ENCODE measurements at places on chromosomes 1 and 21.

DNA sequence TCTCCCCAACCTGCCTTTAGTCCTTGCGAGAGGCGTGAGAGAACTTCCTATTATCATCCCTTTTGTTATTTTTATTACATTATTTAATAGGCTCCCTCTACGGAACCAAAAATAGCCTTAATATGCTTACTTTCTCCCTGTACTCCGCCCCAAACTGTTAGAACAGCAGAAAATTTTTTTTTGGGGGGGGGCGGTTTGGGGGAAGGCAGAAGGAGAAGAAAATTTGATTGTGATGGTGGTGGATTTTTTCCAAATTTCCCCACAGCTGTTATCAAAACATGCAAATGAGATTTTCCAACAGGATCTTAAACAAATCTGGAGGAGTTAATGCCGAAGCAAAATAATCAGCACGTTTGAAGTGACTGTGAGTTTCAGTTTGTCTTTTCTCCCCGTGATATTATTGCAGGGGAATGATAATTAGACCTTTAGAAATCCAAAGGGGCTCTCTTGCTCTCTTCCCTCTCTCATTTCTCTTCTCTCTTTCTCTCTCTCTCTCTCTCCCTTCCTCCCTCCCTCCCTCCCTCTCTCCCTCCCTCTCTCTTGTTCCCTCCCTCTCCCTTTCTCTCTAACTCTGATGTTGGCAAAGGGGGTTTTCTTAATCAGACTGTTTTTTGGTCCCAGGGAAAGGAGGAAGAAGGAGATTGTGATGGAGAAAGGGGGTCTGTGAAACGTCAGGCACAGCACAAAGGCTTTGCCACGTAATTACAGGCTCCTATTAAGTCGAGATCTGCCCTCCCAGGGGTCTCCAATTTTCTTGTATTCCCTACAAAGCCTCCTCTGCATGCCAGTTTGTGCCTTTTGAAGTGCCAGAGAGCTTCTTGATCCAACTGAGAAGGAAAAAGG lies 1.1 kb upstream of the PRRX1 start:
- no peak for DNase-seq

DNA sequence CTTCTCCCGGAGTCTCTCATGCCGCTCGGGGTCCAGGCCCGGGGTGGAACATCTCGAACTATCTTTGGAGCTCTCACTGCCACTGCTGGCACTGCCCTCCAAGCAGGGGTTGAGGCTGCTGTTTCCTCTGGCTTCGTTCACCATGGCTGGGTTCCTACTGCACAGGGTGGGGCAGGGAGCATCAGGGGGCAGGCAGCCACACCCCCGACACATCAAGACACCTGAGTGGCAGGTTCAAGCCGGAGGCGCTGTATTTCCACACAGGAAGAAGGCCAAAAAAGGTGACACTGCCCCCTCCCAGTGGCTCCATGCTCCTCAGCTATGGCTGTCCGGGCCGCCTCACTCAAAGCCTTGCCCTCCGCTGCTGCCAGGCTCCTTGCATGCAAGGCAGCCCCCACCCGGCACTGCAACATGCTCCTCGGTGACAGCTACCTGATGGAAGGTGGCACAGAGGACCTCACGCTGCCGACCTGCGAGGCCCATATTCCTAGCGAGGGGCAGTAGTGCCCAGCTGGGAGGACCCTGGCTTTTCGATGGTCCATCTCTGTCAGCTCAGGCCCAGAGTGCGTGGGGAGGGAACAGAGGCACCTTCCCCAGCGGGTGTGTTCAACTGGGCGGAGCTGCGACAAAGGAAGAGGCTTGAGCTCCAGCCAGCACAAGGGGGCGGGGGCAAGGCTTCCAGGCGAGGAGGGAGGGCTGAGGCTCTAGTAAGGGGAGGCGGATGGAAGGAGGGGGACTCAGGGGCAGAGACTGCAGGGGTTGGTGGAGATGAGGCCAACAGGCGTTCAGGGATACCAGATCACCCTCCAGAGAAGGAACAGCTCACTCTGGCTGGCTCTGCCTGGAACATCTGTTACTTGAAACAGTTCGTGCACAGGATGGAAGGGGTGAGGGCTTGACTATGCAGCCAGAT lies 2.5 kb downstream of the MTHFR start:
- DNase-seq: peak; percentile 85

GRCh38 chr1:44031252-44032169 lies at the start of gene SLC6A9:
TSS of gene SLC6A9 (minus strand) at chr1:44031462. CDS start at chr1:44024277, 7,185 bp downstream.
- no peak for DNase-seq

DNA sequence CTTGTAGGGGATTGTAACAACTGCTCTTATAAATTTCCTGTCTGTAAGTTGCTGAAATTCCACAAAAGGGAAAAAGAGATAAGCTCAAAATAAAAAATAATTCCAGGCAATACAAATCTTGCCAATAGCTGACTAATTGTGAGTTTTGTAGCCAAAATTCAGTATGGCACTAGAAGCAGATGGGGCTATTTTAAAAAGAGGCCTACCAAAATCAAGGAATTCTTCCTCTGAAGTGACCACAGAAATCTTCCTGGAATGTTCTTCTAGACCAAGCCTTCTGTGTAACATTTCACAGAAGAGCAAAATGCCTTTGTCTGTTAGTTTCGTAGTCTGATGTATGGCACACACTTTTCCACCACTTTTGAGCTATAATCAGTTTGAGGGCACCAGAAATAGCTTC lies 127.6 kb downstream of the CYYR1 start:
- no peak for DNase-seq

- DNase-seq: no peak
Measured at GRCh38 chr1:31062867-31063380, 2.6 kb downstream of the PUM1 start.

GRCh38 chr1:1966071-1966740 lies 37.4 kb downstream of the CFAP74 start:
- DNase-seq: no peak

GRCh38 chr1:66980745-66981367 lies 56.1 kb downstream of the MIER1 start:
- DNase-seq: no peak

DNA sequence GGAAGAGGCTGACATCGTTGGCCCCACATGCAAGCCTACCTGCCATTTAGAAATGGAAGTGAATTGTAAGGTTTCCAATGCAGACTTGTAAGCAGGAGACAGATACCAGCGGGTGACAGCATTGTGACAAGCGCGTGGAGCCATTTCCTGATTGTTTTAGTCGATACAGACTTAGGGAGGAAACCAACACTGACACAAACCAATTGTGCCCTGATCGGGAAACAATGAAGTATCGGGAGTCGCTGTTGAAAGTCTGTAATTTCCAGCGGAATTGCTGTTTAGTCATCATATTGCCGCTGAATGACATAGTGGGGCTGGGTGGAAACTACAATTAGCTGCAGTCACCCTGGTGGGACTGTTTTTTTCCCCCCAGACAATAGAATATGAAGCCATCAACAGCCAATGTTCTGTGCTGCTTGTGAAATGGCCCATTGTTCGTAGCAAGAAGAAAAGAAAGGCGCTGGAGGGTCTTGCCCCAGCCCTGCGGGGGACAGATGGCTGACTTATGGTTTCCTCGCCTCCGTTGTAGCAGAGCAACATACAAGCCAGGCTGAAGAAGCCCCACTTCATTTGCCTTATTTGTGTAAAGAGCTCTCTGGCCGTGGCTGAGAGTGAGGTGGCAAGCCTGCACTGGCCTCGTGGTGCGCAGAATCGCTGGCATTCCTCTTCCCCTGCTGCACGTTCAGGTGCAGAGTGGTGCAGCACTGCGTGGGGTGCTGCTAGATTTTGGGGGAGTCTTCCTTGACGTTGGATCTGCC lies 462.7 kb downstream of the CAMTA1 start:
- DNase-seq: no peak

DNA sequence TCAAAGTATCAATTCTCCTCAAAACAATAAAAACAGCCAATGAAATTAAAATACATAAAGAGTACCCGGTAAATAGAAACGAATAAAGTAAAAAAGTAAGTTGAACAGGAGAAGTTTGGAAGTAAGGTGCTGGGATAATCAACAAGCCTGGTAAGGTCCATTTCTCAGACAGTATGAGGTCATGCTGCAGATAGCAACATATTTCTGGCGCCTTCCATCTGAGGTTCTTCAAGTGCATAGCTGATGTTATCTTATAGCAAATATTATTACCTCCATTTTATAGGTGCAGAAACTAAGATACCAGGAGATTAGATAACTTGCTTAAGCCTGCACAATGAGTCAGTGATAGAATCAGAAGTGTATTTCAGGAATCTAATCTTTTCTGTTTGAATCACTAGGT lies 23.7 kb upstream of the CEP350 start:
- DNase-seq: no peak

DNA sequence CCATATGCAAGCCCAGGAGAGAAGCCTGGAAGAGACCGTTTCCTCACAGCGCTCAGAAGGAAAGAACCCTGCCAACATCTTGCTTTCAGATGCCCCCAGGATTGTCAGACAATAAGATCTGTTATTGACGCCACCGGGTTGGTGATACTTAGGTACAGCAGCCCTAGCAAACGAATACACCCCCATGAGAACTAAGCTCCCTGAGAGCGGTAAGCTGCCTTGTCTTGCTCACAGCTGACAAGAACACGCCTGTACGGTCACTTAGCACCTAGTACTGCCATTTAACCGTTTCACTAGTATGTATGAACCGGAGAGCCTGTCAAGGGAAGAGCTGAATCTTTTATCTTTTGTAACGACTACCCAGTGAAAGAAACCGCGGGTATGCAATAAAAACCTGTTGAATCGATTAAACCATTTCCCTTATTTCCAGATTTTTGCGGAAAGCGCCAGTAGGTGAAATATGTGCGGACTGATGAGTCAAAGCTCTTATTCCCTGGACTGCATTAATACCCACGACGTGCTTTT lies 619 bp upstream of the ZBTB8B start:
- no peak for DNase-seq

GRCh38 chr21:26977746-26978145 lies 10.9 kb upstream of the ADAMTS5 start:
- no peak for DNase-seq

DNA sequence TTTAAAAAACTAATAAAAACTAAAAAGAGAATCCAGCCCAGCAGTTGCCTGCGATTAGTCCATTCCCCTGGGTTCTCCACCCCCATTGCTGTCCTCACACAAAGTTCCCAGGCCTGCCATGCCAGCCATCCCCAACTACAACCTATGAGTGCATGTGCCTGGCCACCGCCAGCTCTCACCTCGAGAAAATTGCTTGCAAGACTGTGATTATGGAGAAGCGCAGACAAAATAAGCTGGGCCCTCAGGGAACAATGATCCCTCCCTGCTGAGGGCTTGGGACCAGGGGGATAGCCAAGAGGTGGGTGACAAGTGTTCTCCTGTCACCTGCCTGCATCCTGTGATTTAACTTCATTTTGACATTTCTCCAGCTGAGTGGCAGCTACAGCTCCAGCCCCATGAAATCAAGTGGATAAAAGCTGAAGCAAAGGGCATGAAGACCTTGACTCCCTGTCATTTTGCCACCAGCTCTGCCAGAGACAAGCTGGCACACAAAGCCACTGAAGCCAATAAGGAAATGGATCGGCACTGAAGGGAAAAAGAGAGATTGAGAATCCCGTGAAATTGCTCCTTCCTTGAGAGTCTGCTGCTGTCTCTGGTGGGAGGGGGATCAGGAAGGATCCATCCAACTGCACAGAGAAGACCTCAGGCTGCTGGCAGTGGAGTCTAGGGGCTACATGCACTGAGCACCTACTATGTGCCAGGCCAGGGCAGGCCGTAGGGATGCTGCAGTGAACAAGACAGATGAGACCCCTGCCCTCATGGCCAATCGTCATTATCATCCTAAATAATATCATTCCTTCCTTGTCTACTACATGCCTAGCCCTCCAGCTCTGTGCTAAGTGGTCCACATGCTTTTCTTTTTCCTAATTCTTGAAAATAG lies 40.7 kb downstream of the MATN1 start:
- no peak for DNase-seq

DNA sequence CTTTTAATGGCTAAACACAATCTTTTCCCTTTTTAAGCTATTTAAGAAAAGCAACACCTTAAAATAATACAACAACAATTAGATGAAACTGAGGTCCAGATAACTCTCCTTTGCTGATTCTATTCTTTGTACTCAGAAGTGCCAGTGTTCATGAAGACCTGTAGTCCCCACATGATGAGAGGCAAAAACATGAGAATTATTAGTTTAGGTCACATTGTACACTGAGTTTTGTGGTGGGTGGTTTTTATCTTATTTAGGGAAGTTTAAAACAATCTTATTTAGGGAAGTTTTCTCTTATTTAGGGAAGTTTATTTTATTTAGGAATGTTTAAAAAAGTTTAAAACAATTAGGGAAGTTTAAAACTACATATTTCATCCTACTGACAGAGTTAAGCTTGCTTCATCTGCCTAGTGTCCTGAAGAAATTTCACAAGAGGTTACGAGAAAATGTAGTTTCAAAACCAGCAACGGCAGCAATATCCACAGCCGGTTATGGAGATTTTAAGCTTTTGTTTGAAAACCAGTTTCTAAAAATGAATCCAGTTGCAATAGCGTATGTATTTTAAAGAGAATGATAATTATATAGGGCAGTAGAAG lies 7.8 kb upstream of the OR14I1 start:
- no peak for DNase-seq

GRCh38 chr1:1348420-1349255 lies 580 bp downstream of the DVL1 start:
- no peak for DNase-seq

DNA sequence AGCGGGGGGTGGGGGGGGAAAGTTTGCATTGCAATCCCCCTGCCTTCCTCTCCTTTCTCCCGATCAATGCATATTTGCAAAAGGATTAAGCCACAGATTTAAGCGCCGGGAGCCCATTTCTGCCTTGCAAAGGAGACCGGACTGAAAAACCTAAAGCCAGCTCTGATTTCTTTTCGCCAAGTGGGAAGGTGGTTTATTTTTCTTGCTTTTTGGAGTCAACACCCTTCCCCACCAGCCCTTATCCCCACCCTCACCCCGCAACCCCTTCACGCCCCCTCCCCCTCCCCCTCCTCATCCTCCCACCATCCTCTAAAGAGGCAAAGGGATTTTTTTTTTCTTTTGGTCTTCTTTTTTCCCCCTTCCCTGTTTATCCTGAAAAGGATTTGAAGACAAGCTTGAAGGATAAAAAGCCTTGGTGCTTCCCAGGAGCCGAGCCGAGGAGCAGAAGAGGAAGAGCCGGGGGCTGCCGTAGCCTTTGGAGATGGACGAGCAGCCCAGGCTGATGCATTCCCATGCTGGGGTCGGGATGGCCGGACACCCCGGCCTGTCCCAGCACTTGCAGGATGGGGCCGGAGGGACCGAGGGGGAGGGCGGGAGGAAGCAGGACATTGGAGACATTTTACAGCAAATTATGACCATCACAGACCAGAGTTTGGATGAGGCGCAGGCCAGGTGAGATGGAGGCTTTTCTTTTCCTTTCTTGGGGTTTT lies 513 bp downstream of the PBX1 start:
- DNase-seq: no peak

GRCh38 chr1:101311146-101311920 lies 74.5 kb downstream of the S1PR1 start:
- DNase-seq: no peak

GRCh38 chr1:37519613-37520012 lies 5.0 kb upstream of the MEAF6 start:
- DNase-seq: no peak

- no peak for DNase-seq
Measured at GRCh38 chr1:3054474-3054873, 14.5 kb upstream of the PRDM16 start.

- DNase-seq: no peak
Measured at GRCh38 chr1:30044656-30045144, 678.7 kb downstream of the MATN1 start.
